Fibroblast of mammary gland (primary cell): ENCODE measurements at places on chromosomes 6 and 20.
A peak's percentile ranks its signal among the peaks of the same experiment; 100 is the strongest.

DNA sequence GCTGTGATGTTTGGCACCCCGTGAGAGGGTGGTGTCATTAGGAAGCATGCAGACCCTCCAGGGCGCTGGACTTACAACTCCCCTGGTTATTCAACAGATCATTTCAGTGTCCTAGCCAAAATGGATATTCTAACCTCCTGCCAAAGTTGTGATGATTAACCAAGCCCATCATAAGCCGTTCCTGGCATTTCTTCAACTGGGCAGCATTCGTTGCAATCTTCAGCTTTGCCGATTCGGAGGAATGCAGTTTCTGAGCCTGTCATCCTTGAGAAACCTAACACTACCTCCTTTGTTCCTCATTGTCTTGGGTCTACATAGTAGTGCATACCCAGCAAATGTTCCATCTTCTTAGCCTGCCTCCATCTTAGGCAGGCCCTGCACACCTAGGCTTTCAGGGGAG is 79.2 kb upstream of the MAP3K4 start:
- no peak for DNase-seq

GRCh38 chr6:76779068-76779467 is 684.2 kb downstream of the HTR1B start:
- no peak for DNase-seq

DNA sequence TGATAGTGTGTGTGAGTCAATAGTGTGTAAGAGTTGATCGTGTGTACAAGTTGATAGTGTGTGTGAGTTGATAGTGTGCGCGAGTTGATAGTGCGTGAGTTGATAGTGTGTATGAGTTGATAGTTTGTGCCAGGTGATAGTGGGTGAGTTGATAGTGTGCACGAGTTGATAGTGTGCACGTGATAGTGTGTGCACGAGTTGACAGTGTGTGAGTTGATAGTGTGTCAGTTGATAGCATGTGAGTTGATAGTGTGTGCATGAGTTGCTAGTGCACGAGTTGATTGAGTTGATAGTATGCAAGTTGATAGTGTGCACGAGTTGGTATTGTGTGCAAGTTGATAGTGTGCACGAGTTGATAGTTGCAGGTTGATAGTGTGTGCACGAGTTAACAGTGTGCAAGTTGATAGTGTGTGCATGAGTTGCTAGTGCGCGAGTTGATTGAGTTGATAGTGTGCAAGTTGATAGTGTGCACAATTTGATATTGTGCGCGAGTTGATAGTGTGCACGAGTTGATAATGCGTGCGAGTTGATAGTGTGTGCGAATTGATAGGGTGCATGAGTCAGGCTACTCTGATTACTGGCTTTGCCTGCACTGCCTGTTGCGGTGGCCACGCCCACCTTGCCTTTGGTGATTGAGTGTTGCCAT is 35.8 kb upstream of the IYD start:
- DNase-seq, result no peak

- no peak for DNase-seq
Observed at GRCh38 chr6:156513504-156513903, 263.7 kb upstream of the ARID1B start.

GRCh38 chr20:1803061-1803931 is 91.9 kb upstream of the SIRPA start:
- peak; percentile 54 for DNase-seq

- no peak for DNase-seq
Observed at GRCh38 chr20:53639647-53640440, 46.2 kb upstream of the ZNF217 start.

GRCh38 chr20:46013322-46013828 is 4.7 kb downstream of the MMP9 start:
- no peak for DNase-seq

DNA sequence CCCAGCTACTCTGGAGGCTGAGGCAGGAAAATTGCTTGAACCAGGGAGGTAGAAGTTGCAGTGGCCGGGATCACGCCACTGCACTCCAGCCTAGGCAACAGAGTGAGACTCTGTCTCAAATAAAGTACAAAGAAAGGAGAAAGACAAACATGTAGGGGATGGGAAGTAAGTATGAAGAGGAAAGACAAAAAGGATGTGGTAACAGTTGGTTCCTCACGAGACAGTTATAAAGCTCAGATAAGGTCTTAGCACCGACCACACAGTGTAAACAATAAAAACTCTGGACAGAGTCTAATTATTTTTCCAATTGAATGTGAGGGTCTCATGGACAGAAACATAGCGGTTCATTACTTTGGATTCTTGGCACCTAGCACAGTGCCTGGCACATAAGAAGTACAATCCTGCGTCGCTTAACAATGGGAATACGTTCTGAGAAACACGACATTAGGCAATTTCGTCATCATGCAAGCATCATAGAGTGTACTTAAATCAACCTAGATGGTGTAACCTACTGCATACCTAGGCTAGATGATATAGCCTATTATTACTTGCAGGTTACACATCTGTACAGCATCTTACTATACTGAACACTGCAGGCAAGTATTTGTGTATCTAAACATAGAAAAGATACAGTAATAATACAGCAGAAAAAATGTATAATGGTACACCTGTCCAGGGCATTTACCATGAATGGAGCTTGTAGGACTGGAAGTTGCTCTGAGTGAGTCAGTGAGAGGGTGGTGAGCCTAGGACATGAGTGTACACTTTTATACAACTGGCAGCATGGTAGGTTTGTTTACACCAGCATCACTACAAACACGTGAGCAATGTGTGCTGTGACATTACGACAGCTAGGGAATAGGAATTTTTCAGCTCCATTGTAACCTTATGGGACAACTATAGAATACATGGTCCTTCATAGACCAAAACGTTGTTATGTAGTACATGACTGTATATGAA is 38.2 kb downstream of the MBOAT1 start:
- no peak for DNase-seq

DNA sequence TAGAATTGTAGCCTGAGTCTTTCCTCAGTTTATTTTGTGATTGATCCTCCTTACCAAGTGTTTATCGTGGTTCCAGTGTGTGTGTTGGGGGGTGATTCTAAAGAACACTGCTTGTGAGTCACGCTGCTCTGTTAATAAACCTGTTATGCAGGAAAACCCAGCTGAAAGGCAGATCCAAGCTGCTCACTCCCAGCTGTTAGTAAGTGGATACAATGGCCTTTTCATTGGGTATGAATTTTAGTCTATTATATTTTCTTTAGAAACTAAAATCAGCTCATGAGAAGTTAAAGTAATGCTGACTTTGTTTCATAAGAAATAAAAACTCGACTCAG is 12.2 kb upstream of the DSTN start:
- DNase-seq, result peak; percentile 87

DNA sequence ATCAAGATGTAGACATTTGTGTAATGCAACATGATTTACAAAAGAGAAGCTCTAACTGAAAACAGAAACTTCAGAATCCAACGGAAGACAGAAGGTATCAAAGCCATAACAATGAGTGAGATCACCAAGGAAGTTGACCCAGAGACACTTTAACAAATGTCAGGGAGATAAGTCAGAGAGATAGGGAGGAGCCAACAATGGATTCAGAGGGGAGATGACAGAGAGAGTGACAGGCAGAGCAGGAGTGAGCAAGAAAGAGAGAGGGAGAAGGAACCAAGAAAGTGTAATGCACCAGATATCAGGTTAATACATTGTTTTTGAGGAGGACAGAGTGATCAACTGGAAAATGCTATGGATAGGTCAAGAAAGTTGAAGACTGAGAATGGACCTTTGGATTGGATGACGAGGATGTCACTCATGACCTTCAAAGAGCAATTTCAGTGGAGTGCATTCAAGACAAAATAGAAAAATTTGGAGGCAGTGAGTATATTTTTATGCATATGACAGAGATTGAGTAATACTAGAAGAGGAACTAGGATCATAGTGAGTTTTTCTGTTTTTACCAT is 86.6 kb downstream of the TRDN start:
- DNase-seq, result no peak

DNA sequence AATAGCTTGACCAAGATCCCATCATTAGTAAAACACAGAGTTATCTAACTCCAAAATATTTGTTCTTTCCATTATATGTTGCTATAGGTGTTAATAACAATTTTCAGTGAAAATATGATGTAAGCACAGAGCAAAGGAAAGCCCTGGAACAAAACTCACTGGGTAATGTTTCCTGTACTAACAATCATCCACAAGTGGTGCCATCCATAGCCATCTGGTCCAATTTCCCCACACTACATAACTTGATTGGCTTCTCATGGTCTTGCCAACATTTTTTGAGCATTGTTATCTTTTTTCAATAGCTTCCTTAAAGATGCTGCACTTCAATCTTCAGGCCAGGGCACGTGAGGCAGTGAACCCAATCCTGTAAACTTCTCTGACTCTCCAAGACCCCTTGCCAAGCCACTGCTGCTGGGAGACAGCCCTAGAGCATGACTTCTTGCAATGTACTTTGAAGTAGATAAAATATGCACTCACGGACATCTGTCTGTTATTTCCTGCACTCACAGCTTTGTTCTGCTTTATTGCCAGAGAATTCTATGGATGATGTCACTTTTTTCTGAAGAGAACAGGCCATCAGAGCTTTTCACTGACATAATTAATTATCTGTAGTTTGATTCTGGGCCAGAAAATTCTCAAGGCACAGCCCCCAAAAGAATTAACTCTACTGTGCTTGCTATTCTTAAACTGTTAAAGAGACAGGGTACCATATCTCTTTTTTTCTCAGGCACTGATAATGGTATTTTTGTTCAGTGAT is 97.5 kb upstream of the TMEM30A start:
- DNase-seq, result peak; percentile 34

DNA sequence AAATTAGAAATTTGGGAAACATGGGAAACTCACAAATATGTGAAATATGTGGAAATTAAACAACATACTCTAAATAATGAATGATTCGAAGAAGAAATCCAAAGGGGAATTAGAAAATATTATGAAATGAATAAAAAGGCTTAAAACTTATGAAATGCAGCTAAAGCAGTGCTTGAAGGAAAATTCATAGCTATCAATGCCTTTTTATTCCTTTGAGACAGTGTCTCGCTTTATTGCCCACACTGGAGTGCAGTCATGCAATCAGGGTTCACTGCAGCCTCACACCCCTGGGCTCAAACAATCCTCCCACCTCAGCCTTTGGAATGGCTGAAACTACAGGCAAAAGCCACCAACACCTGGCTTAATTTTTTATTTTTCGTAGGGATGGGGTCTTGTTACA is 7.9 kb upstream of the TGIF2 start:
- no peak for DNase-seq

DNA sequence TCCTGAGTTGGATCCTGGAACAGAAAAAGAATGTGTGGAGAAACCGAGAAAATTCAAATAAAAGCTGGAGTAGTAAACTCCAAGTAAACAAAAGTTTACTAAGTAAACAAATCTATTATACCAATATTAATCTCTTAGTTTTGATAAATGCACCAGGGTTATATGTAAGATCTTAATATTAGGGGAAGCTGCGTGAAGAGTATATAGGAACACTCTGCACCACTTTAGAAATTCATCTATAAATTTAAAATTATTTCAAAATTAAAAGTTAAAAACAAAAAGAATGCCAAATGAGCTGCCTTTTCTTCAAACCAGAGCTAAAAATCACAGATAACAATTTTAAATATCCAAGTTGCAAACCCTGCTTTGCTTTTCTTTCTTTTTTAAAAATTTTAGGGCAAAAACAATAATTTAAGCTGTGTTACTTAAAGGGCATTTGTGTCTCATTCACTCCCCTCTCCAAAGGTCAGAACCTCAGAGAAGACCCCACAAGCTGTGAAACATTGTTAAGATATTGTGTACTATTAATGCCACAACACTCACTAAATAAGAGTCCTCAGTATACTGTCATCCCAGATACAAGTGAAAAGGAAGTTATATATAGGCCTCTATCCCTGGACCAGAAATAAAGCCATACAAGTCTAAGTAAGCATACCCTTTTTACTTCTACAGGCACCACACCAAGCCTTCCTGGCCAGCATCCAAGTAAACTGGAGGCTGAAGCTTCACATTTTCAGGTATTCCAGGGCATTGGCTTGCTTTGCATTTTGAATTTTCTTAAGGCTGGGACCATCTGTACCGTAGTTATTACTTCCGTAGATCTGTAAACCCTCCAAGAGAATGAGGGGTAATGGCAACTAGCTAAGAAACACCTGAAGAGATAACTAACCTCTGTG is 7.0 kb downstream of the DNAAF9 start:
- DNase-seq, result no peak

DNA sequence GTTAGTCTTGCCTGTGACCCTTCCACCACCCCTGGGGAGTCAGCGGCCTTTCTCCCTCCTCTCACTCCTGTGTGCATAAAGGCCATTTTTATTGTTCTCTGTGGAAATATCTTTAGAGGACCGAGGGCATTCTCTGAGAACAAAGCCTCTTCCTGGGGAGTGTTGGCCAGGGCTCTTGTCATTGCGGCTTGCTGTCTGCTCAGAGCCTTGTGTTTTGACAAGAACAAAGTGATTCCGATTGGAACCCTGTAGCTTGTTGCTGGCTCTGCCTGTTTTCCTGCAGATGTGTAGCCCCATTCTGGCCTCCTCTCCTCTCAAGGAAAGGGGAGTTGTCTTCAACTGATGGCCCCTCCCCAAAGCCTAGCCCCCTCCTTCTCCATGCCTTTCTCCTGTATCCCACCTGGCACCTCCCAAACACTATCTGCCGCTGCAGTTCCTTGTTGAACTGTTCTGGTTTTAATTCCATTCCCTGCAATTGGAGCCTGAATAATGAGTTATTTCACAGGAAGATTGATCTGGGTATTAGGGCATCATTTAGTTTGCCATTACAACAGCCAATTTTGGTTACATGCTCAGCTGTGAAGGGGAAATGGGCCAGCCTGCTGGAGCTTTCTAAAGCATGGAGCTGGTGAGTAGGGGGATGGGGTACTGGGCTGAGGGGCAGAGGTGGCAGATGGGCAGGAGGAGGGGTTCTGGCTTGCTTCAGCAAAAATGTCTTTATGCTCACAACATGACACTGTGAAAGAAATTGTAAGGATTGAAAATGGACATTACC is 252.5 kb downstream of the LRFN2 start:
- DNase-seq, result no peak

DNA sequence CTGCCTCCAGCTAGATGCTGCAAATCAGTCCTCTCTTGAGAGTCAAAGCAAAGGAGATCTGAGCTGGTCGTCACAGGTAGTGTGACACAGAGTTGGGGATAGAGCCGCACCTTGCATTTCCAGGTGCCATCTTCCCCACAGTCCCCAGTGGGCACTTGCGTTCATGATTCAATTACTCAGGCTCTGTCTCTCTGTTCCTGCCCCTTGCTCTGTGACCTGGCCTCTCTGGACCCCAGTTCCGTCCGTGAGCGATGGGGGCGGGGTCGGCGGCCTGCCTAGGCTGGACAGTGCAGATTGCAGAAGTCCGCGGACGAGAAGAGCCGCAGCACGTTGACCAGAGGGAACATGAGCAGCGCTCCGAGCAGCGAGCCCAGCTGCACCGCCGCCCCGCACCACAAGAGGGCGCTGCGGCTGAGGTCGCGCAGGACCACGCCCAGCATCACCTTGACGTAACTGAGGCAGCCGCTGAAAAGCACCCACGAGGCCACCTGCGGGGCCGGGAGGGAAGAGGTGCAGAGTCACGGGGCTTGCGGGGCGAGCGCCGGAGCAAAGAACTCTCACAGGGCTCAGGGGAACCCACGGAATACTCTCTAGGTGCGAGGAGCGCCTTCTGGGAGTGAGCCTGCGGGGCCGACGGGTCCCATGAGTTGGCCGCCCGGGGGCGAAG is 7.4 kb downstream of the SLC52A3 start:
- peak; percentile 13 for DNase-seq

- DNase-seq, result no peak
Observed at GRCh38 chr6:151514000-151514730, 20.3 kb downstream of the CCDC170 start.
